ENCODE measurements at places on chromosomes 6 and 20.
A peak's percentile ranks its signal among the peaks of the same experiment; 100 is the strongest.

DNA sequence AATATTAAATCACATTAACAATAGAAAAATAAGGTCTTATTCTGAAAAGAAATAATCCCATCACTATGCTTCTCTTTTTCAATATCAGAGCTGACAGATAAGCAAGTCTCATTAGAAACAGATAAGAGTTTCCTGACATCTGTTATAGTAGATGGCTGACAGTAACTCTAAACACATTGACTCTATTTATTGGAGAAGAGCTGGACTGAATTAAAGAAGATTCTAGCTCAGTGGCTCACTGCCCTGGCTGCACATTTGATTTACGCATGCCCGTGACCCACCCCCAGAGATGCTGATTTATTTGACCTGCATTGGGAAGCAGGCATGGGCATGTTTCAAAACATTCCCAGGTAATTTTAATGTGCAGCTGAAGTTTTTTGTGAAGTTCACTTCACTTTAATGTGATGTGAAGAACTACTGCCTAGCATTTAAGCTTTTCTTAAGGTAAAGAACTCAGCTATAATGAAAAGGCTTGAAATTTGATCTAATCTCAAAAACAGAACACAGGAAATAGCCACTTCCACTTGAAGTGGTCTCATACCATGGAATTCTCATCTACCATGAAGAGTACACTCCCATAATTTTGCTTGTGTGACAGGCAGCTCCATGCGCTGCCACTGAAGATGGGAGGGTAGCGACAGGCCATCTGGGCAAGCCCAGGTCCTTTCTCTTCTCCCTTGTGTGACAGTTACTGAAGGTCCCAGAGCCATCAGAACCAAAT, 162.3 kb downstream of the TPBG start:
- no peak for DNase-seq

DNA sequence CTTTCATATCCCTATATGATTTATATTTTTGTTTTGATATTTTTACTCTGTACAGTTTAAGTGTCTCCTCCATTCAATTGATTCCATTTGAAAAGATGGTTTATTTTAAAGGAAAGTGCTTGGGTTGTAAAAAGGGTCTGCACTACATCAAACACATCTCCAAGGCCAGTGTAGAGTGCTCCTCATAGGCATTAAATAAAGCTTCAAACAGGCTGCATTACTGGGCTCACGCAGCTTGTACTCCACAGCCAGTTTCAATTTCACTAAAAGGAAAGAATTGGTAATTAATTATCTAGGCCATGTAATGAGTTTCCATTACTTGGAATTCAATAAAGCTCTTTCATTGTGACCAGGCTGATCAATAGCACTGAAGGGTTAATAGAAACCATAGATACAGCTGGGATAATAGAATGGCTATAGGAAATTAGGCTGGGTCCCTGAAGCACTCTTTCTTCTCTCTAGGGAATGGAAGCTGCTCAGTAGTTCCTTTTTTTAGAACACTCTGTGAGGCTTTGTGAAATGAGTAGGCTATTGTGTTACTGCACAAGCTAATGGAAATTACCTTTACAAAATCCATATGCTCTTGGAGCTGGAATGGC, 442.2 kb downstream of the RNF144B start:
- no peak for DNase-seq

- DNase-seq = peak; percentile 12
These were observed 205.7 kb downstream of the DOK5 start for GRCh38 chr20:54680872-54681619.

DNA sequence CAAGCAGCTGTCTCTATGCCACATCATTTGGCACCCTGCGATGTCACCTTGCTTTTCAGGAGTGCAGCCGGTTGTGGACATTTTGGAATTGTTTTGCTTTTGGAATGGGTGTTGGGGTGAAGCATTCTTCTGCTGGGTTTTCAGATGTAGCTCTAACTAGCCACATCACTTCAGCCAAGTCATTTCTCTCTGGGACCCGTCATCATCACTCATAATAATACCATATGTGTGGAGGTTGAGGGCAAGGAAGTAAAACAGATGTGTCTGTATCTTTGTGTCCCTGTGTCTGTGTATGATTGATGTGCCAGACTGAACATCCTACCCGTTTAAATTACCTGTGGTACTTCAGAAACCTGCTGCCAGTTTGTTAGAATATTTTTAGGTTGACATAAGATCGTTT, 49.5 kb upstream of the TULP4 start:
- DNase-seq = no peak

DNA sequence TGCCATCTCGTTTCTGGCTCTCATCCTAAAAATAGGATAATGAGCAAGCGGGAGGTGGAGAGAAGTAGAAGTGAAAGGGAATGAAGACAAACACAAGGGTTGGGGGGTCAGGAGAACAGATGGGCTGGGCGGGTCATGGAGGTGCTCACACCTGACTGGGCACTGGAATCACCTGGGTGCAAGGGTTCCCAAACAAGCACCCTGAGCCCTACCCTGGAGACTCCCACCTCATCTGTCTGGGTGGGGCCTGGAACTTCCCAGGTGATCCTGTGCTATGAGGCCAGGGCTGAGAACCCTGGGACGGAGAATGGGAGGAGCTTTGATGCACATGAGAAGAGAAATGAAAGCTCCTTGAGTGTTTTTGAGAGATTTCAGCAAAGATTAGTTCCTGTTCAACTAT, 223.6 kb downstream of the ANKRD60 start:
- no peak for DNase-seq

GRCh38 chr20:59574308-59574707, 30.0 kb upstream of the PHACTR3 start:
- no peak for DNase-seq

DNA sequence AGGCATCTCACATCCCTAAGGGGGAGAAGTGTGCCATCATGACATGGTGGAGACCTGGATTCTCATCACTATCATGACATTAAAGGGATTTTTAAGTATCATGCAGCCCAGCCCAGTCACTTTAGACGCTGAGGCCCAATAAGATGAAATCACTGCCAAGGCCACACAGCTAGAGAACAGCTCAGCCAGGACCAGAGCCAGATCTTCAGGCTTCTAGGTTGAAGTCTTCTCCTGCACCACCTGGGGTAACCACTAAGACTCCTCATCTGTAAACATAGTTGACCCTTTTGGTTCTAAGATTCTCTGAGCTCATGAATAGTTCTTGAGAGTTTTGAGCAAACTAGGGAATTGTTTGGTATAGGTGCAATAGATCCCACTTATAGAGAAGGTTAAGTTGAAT, 125.1 kb downstream of the TCP11 start:
- DNase-seq = no peak

GRCh38 chr6:106082735-106083398, 3.3 kb upstream of the PRDM1 start:
- DNase-seq = no peak

- no peak for DNase-seq
These were observed 64.0 kb upstream of the PTGIS start for GRCh38 chr20:49631856-49632418.

DNA sequence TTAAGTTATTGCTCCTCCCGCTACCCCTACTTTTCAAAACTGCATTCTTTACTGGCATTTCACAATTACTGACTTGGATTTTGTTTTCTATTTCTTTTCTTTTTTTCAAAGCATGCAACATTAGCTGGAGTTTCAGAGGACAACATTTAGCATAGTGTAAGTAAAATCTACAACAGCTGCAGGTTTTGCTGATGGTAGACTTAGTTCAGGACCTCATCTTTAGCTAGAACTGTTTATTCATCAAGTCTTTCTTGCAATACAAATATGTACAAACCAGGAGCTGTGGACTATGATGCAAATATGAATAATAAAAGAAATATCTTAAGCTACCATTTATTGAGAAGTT, 728 bp upstream of the CEP162 start:
- DNase-seq = no peak

Measured in inflammatory macrophage treated with lipopolysaccharide for 1 hour (primary cell).